Mammary epithelial cell (primary cell): ENCODE measurements at places on chromosomes 1 and 21. TPM values are rescaled to one million over a fixed set of nuclear protein-coding genes. Genes with fewer than 3 reads are reported as not detected.
A peak's percentile ranks its signal among the peaks of the same experiment; 100 is the strongest.

INTS7 gene
- total RNA-seq = 18.0 and 24.3 TPM in 2 replicates

HSF2BP gene
- 4.0 TPM for total RNA-seq

DNA sequence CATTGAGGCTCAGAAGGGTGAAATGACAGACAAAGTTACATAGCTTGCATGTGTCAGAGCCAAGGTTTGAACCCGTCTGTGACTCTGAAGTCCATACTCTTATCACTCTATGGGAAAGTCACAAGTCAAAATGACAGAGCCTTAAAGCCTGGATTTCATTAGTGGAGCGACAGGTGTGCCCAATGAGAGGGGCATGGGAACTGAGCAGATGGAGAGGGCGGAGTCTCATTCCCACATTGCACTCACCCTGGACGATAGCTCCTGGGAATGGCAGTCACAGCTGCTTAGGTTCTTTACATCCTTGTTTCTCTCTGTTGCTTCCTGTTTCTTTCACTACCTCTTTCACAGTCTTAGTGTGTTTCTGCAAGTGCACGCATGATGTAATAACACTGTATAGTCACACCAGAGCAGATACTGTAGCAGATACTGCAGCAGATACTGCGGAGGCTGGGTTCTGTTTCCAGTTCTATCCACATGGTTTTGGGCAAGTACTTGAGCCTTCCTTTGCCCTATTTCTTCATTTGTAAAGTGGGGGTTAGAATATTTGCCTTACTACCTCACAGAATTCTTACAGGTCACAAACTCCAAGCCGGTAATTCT is 127.2 kb downstream of the ZSCAN20 start:
- DNase-seq = no peak

- no peak for DNase-seq
These were observed 588.3 kb upstream of the PBX1 start for GRCh38 chr1:163970699-163971098.

GRCh38 chr1:61254634-61255357 is 172.4 kb downstream of the NFIA start:
- DNase-seq = peak; percentile 38
